ENCODE measurements at places on chromosomes 3 and 15.
A peak's percentile ranks its signal among the peaks of the same experiment; 100 is the strongest.

GRCh38 chr15:83340087-83340486, 55.6 kb upstream of the BNC1 start:
- no peak for DNase-seq

DNA sequence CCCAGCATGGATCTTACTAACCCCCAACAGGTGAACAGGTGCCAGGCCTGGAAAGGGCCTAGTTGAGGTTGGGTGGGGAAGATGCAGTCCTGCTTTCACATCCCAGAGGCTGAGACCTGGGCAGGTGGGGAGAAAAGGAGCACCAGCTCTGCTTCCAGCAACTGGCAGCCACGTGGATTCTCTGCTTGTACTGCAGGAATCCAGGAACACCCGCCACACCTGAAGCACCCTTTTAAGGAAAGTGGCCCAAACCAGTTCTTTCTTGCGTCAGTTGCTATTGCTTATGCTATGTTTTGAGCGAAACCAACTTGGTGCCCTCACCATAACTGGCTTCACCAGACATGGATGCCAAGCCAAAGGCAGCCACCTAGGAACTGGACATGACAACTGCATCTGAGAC, 28.1 kb upstream of the NEO1 start:
- DNase-seq, result no peak

- DNase-seq, result no peak
These were observed 116.1 kb downstream of the PDE8A start for GRCh38 chr15:85097725-85098124.

GRCh38 chr3:151224268-151224866, 21.4 kb upstream of the GPR171 start:
- no peak for DNase-seq

GRCh38 chr3:29655015-29655747, 374.3 kb downstream of the RBMS3 start:
- DNase-seq, result no peak

GRCh38 chr3:127158614-127159229, 34.2 kb upstream of the PRR23E start:
- DNase-seq, result no peak

DNA sequence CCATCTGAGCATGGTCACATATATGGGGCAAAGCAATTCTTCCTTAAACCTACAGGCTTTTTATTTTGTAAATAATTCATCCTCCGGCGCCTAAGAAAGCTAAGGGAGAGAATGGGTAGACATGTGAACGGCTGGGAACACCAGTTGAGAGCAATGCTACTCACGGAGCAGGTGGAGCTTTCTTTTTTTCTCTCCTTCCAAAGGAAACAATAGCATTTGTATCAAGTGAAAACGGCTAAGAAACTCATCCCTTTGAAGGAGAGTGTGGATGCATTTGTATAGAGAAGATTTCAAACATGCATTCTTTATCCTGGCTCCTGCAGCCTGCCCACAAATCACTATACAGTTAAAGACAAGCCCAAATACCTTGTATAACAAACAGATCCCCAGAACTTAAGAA, 637.8 kb downstream of the MAGI1 start:
- DNase-seq, result no peak

GRCh38 chr15:40474581-40474980, 3.8 kb downstream of the CHST14 start:
- DNase-seq, result no peak

- DNase-seq, result peak; percentile 77
These were observed at the start of gene AQR for GRCh38 chr15:34969340-34970097. TSS of gene AQR (minus strand) at chr15:34969742. CDS start at chr15:34969613, 129 bp downstream.

DNA sequence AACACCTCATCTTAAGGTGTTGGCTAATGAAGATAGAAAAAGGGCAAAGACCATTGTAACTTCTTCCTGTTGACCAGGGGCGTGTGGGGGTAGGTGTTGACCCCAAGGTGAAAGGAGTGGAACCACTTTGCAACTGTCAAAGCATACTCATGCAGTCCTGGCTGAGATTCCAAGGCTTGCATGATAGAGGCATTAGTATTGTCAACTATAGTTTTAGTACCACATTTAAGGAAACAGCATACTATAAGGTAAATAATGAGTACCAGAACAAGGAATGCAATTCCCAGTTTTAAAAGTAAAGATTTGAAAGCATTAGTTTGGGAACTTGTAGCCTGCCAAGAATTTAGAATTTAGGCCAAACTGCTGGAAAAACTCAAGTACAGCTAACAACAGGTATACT, 27.8 kb upstream of the ADGRG7 start:
- DNase-seq, result no peak

GRCh38 chr3:54882129-54882833, 45.6 kb downstream of the LRTM1 start:
- no peak for DNase-seq

DNA sequence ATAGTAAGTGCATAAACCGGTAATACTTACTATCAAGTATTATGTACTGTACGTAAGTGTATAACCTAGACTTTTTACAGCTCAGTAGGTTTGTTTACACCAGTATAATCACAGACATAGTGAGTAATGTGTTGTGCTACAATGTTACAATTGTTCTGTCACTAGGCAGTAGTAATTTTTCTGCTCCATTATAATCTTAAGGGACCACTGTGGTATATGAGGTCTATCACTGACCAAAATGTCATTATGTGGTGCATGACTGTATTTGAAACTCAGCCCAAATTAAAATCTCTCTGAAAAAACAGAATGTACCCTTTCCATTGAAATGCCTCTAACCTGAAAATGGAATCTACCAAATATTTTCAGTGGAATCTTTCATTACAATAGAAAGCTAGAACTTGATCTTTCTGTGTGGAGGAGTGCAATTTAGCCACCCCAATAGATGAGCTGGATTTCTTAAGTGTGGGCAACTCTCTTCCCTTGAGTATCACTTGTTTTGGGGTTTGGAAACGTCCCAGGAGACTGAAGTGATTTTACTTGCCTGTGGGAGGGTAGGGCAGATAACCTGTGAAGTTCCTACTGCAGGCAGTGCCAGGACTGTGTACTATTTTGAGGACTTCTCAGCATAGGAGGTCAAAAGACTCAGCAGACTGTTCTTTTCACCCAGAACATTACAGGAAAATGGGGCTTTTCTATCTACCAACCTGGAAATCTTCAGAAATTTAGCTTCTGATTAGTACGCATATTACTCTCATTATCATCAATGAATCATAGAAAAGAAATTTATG, 50.9 kb downstream of the FAM98B start:
- no peak for DNase-seq

DNA sequence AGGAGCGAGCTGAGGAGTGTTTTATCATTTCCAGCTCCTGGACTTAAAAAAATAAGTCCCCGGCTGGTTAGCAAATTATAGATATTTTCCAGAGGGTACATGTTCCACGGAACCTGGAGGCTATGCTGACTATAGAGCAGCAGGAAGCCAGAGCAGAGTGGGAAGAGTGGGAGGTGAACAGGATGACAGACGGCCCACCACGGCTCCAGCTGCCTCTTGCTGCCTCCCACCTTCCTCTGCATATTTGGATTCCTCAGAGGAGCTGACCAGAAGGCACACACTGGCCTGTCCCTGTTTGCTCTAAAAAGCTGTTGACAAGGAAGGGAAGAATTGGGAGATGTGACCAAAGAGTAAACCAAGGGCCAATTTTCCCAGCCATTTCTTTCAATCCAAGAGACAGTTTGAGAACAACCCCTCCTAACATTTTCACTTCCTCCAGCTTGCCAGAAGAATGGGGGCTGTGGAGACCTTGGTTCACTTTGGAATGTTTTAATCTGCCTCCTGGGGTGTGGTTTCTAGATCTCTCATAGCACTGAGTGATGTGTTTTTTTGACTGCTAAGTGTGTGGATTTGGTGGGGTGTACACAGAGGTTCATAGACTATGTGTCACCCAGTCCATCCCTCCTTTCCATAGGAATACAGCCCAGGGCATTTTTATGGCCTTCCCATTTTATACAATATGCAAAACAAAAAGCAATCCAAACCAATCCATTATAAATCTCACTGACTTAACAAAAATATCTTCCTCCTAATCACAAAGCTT, 36.8 kb downstream of the HGD start:
- DNase-seq, result no peak

DNA sequence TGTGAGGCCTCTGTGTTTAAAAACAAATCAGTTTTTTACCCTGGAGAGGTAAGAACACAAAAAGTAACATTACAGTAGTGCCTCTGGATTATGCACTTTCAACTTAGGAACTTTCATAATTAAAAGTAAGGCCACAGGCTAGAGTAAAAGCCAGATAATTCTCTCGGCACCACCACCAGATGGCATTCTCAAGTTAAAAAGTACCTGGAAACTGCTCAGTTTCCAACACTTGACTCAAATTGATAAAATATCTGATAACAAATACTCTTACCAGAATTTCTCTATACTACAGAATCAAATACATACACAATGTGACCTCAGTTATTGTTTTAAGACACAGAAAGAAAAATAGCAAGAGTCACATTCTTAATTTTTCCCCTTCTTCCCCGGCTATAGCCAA, 19.9 kb downstream of the SPICE1 start:
- DNase-seq, result peak; percentile 18

DNA sequence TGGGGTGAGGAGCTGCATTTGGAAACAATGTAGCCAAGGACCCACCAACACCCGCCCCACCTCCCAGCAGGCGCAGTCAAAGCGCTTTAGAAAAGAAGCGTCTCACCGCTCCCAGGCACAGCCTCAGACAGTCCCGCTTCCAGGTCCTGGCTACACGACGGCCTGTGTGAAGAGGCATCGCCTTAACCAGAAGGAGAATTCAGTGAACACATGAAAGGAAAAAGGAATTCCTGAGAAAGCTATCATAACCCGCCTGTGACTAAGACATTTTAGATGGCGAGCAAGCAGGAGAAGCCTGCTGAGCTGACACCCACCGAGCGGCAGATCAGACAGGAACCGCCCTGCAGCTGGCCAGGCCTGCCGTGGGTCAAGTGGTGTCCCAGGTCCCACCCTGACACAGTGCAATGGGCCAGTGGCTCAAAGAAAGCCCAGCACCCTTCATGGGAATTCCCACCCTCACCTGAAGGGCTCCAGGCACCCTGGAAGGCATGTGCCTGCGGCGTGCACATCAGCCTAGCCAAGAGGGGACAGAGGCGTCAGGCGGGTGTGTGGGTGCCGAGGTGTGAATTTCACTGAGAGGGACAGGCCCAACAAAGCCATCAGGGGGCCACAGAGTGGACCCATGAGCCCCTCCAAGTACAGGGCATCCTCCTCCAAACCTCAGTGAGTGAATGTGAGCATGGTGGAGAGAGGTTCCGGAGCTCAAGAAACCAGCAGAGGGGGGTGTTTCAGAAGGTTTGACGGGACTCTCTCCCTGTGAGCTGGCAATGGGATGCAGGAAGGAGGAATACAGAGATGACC, 144.8 kb downstream of the NSMCE3 start:
- no peak for DNase-seq

DNA sequence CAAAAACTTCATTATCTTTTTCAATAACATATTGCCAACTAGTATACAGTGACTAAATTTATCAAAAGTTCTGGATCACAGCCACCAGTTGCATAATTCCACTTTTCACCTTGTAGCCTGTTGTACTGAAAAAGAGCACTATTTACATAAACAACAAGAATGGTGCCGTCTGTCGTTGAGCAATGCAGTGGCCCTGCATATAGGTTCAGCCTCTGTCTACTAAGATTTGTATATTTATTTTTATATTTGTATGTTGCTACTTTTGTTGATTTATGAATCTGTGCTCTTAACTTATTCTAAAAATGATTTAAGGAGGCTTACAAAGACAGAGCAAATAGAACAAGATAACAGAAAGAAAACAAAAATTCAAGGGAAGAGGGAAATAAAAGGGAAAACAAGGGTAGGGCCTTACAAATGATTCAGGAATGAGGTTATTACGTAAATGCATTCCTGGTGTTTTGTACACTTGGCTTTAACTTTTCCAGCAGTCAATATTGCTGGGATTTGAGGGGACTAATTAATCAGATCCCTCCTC, 257.6 kb upstream of the STT3B start:
- no peak for DNase-seq

GRCh38 chr3:30996467-30996866, 102.0 kb upstream of the GADL1 start:
- no peak for DNase-seq

GRCh38 chr3:58485801-58486435, 6.0 kb upstream of the KCTD6 start:
- DNase-seq, result no peak

- DNase-seq, result no peak
These were observed 150.0 kb downstream of the CLSTN2 start for GRCh38 chr3:140085001-140085400.

- DNase-seq, result no peak
These were observed 68.7 kb upstream of the SLC6A11 start for GRCh38 chr3:10747341-10747740.

- DNase-seq, result no peak
These were observed 243.7 kb downstream of the UACA start for GRCh38 chr15:70519616-70520015.

DNA sequence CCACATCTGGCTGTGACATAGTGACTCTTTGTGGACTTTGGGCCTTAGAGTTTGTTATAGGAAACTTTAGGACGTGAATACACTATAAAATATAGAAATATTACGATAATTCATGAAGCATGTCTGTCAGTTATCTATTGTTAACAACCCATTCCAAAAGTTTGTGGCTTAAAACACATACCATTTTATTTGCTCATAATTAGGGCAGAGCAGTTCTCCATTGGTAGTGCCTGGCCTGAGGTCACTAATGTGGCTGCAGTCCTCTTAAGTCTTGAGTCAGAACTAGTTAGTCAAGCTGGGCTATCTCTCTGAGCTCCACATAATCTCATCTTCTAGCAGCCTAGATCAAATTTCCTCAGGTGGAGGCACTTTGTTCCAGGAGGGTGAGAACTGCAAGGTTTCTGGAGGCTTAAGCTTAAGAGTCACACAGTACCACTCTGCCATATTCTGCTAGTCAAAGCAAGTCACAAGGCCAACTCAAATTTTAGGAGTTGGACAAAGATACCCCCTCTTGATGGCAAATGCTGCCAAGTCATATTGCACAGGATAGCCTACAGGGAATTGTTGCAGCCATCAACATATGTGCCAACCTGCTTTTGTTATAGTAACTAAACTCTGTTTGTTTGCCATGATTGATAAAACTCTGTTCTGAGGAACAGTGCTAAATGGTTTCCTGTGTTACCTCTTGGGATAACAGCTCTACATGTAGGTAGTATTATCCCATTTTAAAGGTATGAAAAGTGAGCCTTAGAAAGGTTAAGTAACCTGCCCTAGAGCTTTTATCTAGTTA, 8.7 kb downstream of the ATXN7 start:
- DNase-seq, result no peak

DNA sequence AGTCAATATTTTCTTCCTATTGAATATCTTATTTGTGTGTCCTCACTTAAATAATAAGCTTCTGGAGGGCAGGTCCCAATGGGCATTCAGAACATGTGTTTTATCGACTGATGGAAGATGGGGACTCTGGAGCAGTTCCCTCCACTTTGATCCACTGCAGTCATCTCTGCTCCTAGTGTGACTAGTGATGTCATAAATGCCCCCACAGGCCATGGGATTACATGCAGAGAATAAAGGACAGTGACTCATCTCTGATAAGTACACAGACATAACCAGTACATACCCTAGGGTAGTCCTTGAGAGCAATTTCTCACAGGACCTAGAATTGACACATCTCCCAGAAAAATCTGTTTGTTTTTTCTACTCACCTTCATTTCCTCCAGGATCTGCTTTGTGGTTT, 49.4 kb upstream of the FMN1 start:
- no peak for DNase-seq

Measured in activated CD8-positive, alpha-beta memory T cell treated with anti-CD3 and anti-CD28 coated beads for 1 hour (primary cell).